Activated naive CD8-positive, alpha-beta T cell treated with anti-CD3 and anti-CD28 coated beads, Interleukin-2, amount 50 U/mL, for 16 hours (primary cell): ENCODE measurements at places on chromosomes 13 and 19.

- no peak for DNase-seq
These were observed 218.0 kb downstream of the RGCC start for GRCh38 chr13:41675306-41675705.

GRCh38 chr13:41286370-41286769, 23.0 kb upstream of the MTRF1 start:
- DNase-seq: no peak

GRCh38 chr13:42967660-42968059, 24.4 kb downstream of the EPSTI1 start:
- DNase-seq: no peak

- DNase-seq: no peak
These were observed 112.1 kb downstream of the B3GLCT start for GRCh38 chr13:31311921-31312320.

DNA sequence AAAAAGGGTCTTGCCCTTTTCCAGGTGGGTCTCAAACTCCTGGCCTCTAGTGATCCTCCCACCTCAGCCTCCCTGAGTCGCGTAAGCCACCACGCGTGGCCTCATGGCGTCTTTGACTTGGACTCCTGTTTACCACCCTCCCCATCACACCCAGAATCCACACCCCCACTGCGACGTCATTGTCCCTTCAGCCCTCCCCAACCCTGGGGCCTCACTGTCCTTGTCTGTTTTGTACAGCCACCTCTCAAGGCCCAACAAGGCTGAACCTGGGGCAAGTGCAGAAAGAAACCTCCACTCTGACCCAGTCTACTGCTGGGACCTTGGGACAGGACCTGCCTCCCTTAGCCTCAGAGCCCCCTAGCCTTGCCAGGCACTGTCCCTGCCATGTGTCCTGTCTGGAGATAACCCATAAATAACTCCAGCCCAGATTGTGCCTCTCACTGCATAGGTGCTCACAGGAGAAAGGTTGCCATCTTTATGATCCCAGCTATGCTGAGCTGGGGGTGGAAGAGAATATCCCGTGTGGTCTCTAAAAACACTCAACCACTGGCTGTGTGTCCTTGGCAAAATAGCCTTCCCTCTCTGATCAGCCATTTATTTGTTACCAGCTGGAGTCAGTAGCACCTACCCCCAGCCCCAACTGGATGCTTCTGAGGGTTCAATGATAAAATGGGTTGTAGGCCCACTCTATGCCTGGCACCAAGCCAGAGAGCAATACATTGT, 1.8 kb upstream of the IFI30 start:
- no peak for DNase-seq
